ENCODE measurements at places on chromosomes 1 and 21.

GRCh38 chr1:28893403-28894102, 20.8 kb upstream of the EPB41 start:
- DNase-seq: peak; percentile 66

- peak; percentile 22 for DNase-seq
Observed at GRCh38 chr1:66350001-66350547, 183.9 kb upstream of the SGIP1 start.

DNA sequence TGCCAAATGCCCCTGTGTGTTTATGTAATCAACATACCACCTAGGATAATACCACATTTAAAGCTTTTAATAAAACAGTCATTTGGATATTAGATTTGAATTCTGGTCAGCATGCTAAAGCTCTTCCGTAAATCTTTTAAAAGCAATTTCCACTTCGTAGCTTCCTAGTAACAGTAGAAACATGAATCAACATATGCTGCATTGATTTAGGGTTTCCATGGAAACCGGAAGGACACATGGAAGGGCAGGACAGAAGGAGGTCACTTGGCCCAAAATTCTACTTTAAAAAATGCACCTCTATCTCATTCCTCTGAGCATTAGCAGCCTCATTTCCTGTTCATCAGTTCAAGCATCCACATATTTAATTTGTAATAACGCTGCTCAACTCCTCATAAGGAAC, 8.1 kb downstream of the RGS8 start:
- DNase-seq: no peak

DNA sequence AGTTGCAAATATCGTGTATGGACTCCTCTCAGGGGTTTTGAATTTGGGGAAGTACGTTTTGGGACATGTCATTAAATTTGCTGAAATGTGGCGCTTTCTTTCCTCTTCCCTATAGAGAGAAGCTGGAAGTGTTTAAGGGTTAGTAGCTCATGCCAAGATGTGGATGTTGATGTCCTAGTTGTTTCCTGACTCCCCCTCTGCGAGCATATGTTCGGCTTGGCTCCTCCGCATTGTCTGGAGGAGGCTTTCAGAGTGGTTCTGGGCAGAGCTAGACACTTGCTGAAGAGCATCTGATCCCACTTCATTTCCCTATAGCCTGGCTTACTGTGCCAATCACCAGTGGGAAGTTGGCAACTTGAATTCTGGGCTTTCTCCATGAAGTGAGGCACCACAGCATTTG, 347.4 kb upstream of the B3GALT2 start:
- DNase-seq: no peak

- no peak for DNase-seq
Observed at GRCh38 chr21:15250384-15250783, 185.6 kb upstream of the NRIP1 start.

GRCh38 chr21:29277442-29277841, 21.3 kb upstream of the BACH1 start:
- no peak for DNase-seq

- DNase-seq: no peak
Observed at GRCh38 chr1:20705203-20705755, 12.5 kb downstream of the KIF17 start.

GRCh38 chr1:205600085-205600484, 31.7 kb downstream of the ELK4 start:
- no peak for DNase-seq

DNA sequence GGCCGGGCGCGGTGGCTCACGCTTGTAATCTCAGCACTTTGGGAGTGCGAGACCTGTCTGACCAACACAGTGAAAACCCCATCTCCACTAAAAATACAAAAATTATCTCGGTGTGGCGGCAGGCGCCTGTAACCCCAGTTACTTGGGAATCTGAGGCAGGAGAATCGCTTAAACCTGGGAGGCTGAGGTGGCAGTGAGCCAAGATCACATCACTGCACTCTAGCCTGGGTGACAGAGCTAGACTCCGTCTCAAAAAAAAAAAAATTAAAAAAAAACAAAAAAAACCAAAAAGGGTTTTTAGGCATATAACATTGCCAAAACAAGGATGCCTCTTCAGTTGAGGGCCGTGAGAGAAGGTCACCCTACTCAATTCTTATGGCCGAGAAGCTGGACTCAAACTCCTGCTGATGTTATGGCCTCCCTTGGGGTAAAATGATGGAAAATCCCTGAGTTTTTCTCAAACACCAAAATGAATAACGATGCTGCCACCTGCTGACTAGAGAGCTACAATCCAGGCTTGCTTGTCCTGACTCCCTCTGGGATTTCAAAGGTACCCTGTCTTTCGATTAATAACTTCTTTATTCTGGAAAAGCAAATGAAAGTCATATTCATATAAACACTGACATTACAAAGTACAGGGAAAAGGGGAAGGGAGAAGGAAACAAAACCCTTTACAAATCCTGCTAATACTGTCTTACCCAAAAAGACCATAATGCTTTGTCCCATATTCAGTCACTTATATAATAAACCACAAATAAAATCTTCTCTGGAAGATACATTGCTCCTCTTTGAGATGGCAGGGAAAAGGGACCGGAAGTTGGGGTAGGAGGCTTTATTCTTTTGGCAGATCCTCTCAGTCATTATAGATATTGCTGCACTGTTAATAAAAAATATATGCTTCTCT, 10.7 kb downstream of the RAB42 start:
- DNase-seq: peak; percentile 65

GRCh38 chr1:175320804-175321203, 128.2 kb upstream of the KIAA0040 start:
- DNase-seq: no peak

- no peak for DNase-seq
Observed at GRCh38 chr1:25355841-25356395, 17.8 kb downstream of the TMEM50A start.

DNA sequence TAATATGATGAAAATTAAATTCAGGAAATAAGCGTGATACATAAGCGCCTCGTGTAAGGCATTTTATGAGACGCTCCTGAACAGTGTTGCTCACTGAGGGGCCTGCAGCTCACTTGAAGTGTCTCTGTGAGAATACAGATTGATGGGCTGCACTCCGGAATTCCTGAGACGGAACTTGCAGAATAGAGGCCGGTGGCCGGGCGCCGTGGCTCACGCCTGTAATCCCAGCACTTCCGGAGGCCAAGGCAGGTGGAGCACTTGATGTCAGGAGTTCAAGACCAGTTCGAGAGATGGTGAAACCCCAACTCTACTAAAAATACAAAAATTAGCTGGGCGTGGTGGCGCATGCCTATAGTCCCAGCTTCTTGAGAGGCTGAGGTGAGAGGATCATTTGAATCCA, 49.5 kb upstream of the HNRNPU start:
- no peak for DNase-seq

GRCh38 chr1:159429074-159429861, 2.7 kb upstream of the OR10J4 start:
- DNase-seq: no peak

DNA sequence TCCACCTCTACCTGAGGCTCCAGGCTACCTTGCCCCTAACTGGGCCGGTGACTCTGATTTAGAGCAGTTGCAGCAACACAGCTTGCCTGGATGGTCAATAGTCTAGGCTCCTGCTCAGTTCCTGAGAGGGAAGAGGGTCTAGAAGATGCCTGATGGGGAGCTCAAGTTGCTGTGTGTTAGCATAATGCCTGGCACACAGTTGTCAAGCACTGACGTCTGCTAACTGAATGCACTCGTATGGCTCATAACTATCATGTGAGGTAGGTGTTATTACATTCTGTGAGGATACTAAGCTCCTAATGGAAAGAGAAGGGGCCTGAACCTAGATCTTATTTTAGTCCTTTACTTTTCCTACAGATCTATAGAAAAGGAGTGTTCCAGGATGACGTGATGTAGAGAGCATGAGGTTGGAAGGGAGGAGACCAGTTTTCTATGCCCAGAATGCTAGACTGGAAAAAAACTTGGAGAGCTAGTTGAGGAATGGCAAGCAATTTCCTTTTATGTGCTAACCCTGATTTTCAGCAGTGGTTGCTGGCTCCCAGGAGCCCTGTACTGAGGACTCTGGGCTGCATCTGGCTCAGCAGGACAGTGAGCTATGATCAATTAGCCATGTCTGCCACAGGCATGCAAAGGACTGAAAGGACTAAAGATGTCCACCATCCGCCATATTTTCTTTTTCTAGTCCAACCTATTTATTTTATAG, 30.0 kb downstream of the FAM78B start:
- DNase-seq: no peak

- no peak for DNase-seq
Observed at GRCh38 chr1:7187112-7187493, 401.8 kb downstream of the CAMTA1 start.

- DNase-seq: no peak
Observed at GRCh38 chr21:43849532-43850299, 15.3 kb upstream of the AGPAT3 start.

GRCh38 chr1:119674835-119675289, 26.8 kb upstream of the ZNF697 start:
- DNase-seq: peak; percentile 37

GRCh38 chr1:21894034-21894881, 42.9 kb downstream of the HSPG2 start:
- DNase-seq: no peak

GRCh38 chr1:156848461-156849150, 10.3 kb downstream of the INSRR start:
- DNase-seq: peak; percentile 84

DNA sequence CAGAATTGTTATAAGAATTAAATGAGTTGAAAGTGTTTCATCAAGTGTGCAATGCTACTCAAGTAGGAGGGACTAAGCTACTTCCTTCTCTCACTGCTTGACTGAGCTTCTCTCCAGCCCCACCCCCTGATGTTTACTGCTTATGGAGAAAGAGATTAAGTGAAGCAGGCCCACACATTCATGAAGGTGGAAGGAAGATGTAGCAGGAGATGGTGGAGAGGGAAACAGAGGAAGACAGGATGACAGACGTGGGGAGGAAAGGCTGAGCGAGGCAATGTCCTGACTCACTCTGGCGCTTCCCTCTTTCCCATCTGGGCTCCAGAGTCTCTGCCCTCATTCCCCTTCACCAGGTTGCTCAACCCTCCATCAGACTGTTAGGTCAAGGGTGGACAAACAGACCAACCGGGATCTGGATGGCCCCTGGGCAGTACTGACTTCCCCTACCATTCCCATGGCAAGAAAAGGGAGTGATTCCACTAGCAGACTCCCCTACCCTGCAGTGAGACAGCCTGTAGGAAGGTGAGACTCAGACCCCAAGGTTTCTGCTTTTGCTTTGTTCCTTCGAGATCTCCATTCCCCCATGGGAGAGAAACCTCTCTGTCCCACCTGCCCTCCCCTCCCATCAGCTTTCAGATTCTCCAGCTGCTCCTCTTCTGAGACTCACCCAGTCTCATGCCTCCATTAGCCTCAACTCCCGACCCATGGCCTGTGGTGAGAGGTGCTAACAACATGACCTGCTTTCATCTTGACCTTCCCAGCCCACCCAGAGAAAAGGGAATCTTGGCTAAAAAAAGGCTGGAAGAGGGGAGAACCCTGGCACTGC, 3.1 kb upstream of the ARHGEF2 start:
- DNase-seq: no peak

DNA sequence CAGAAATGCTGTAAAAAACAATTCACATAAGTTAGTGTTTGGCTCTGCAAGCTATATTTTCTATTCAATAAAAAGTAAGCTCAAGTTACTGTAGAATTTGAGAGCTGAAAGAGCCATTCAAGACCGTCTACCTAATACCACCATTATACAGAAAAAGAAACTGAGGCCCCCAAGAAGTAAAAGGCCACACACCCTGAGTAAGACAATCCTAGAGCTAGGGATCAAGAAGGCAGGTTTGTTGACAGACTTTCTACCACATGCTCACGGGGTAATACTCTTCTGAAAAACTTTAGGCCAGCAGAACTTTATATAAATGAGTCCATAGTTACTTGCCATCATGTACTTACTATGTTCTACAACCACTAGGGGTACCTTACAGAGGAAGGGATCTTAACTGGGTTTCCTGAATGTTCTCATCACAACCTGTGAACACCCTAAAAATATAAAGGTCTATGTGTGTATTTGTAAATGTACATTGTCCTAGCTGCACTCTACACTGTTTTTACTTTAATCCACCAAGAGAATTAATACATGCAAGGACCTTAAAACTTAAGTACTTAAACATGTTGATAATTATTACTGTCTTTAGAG, 2.7 kb downstream of the PSMG1 start:
- no peak for DNase-seq

- DNase-seq: peak; percentile 64
Observed at GRCh38 chr1:82775406-82776000, 974.8 kb downstream of the ADGRL2 start.

DNA sequence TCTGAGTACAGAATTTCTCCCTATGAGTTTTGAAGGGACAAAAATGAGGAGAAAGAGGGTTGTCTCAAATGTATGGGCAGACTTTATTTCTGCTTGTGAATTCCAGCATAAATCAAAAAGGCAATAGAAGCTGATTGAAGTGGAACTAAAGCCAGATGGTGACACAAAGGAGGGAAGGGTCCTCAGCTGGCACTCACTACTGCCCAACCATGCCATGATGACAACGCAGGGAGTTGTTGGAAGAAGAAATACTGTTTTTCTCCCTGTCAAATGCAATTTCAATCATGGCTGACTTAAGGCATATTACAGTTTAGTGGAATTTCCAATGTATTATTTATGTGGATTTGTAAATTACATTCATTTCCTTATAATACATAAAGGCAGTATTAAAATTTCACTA, 805.8 kb downstream of the ADGRL2 start:
- DNase-seq: no peak

- no peak for DNase-seq
Observed at GRCh38 chr1:150554086-150554452, 4.9 kb downstream of the ADAMTSL4 start.

GRCh38 chr1:61442544-61442943, 282.4 kb downstream of the TM2D1 start:
- DNase-seq: no peak

DNA sequence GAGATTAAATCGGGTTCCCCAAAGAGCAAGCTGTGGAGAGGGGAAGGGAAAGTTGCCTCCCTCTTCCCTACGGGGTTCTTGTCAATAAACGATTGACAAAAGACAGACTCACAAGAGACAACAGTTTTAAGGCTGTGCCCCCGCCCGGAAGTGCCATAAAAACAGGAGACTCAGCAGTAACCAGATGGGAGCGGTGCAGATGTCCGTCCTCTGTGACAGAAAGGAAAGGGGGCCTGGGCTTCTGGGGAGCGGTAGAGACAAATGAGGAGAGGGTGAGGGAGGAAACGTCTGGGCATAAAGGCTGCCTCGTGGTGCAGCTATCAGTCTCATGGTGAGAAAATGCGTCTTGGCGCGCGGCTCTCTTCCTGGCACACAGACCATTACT, 5.9 kb downstream of the TP73 start:
- DNase-seq: no peak

DNA sequence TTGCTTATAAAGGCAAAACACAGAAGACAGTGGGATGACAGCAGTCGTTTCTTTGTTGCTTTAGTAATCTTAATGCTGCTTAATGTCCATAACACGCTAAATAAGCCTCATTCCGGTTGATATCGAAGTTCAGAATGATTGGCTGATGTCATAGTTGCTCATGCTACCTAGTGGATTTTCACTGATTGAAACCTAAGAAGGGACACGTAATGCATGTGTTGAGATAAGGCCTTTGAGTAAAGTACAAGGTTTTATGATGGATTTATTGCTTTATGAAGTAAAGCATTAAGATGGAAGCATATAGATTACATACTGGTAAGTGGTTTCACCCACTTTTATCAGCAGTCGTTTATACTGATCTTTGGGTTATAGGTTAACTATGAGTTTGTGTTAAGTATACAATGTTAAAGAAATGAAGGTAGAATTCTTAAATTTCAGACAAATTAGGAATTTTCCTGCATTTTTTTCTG, 25.1 kb downstream of the IARS2 start:
- no peak for DNase-seq

All from iPS-NIHi11 (cell line).